ENCODE measurements at places on chromosomes 2 and 18.

DNA sequence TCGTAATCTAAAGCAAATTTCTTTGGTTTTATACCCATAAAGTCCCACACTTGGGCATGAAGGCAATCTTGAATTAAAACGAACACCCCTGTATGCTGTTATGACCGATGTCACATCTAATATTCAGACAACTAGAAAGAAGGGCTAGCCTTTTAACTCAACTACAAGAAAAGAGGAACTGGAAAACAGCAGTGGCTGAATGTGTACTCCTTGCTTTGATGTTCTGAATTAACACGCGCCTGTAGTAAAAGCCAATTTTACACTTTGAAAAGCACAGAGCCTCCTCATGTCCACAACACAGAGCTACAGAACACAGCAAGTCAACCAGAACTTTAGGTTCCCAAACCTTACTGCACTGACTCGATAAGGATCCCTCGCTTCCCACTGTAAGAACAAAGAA is 147.6 kb downstream of the HDAC4 start:
- DNase-seq, result no peak

DNA sequence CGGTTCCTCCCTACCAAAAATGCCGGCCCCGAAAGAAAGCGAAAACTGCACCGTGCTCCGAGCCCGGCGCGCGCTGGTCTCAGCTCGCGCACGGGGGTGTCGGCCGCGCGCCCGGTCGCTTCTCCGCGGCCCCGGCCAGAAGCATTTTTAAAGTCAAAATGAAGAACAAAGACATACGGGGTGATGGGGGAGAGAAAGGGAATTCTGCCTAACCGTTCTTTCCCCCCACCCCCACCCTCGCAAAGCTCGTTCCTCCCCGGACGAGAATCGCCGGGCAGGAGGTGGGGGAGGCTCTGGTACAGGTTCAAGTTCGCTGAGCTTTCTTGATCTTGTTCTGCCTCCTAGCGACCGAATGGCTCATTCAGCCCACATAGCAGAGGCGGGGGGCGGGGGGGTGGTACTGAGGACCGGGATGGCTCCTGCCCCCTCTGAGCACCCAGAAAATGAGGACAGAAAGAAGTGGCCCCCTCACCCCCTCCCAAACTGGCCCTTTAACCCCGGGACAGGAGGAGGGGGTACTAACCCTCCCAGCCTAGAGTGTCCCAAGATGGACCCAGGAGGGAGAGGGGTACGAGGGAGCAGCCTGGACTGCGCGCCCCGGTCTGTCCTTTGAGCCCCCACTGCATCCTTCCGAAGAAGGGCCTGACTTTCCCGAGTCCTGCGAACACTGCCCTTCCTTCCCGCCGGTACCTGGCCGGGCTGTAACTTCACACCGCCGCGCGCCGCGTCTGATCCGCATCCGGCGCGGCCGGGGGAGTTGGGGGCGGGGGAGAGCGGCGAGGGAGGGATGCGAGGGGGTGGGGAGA is 3.1 kb downstream of the BCL11A start:
- DNase-seq, result peak; percentile 52

DNA sequence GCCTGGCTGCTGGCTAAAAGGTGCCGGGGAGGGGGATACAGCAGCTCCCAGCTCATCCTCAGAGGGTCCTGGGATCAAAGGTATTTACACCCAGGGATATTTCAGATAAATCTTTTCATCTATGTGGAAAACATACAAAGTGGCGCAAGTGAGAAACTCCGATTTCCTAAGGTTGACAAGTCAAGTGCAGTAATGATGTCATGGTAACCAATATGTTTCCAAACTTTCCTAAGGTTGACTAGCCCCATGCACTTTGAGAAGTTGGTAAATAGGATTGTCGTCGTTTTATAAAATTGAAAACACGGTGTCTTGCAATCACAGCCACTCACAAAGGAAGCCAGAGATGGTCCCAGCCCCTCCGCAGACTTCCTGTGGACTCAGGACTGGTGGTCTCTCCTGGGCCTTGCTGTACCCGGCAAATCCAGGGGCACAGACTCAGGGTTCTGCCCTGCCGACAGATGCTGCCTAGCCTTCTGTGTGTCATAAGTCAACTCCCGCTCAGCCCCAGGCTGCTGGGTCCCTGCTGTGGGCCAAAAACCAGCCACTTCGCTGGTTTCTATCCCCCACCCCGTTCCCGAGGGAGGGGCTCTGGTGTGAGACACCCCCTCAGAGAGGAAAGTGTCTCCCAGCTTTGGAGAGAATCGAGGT is 111.2 kb upstream of the PPP1CB start:
- no peak for DNase-seq

DNA sequence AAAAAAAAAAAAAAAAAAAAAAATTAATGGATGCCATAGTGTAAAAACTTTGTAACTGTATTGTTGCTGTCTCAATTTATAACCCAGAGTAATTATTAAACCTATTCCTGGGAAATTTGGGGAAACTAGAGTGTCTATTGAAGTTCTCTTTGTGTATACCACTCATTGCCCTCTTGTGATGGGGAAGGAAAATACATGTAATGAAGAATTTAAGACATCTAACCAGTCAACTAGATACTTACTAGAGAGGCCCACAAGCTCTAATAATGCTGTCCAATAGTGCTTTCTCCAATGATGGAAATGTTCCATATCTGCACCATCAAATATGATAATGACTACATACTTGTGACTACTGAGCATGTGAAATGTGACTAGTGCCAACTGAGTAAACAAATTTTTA is 168.5 kb upstream of the SLC39A10 start:
- no peak for DNase-seq

GRCh38 chr2:81481242-81481993 is 1176.9 kb upstream of the LRRTM1 start:
- no peak for DNase-seq

GRCh38 chr2:56450047-56450446 is 266.3 kb downstream of the CCDC85A start:
- DNase-seq, result no peak

DNA sequence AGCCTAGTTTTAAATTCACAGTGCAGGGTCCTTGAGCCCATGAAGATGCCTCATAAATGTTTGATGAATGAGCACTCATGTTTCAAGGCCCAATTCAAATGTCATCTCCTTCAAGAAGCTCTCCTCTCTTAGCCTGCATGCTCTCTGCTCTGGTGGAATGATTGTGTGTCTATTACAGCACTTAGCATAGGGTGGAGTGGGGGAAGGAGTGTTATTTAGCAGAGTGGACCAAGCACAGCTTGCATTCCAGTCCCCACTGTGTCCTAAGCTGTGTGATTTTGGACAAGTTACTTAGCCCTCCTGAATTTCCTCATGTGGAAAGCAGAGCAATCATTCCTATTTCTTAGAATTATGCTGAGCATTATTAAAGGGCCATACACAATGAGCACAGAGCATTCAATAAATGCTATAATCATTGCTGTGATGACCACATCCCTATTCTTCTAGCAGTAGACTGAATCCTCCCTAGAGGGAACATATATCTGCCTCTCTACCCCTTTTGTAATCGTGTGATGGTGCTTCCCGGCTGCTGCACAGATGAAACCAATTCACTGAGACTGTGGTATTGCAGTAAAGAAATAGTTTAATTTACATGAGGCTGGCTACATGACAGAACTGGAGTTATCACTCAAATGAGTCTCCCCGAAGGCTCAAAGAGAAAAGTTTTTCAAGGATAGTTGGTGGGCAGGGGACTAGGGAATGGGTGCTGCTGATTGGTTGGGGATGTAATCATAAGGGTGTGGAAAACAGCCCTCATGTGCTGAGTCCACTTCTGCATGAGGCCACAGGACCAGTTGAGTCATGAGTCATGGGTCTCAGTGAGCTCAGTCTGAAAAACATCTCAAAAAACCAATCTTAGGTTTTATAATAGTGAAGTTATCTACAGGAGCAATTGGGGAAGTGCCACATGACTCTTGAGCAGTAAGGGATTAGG is 173.4 kb upstream of the NDUFV2 start:
- DNase-seq, result no peak
